ENCODE measurements at places on chromosomes 1 and 21. TPM values are rescaled to one million over a fixed set of nuclear protein-coding genes. Genes with fewer than 3 reads are reported as not detected.

The CDA gene
- total RNA-seq: 2.9 TPM

The GJB5 gene
- not detected for total RNA-seq

DNA sequence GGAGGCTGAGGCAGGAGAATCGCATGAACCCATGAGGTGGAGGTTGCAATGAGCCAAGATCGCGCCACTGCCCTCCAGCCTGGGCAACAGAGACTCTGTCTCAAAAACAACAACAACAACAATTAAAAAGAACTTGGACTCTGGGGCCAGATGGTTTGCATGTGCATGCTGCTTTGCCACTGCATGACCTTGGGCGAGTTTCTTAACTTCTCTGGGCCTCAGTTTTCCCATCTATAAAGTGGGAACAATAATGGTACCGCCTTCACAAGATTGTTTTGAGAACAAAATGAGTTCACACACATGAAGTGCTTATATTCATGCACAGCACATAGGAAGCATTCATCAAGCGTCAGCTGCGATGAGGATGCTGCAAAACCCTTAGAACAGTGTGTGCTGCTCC is 74.6 kb downstream of the MAN1C1 start:
- no peak overlapping the region for H3K27ac ChIP-seq
- peaks cover 9% of the 10 kb centered on the region for H3K4me1 ChIP-seq
- no peak overlapping the region for H3K4me3 ChIP-seq
- H3K36me3 ChIP-seq: no peaks in the 10 kb centered on the region

DNA sequence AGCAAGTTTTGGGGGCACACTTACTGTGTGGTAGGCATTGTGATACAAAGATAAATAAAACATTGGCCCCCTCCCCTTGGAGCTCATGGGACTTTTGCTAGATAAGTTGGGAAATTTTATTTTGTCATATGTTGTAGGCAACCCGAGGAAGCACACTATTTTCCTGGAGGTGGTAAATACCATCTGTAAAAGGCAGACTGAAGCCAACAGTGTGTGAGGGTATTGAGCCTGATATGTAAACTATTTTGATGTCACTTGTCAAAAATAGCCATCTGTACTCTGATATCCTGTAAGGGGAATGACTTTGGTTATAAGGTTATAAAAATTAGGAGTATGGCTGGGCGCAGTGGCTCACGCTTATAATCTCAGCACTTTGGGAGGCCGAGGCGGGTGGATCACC is 30.6 kb downstream of the VANGL2 start:
- H3K27me3 ChIP-seq: no peaks in the 10 kb centered on the region
- no peak for DNase-seq
- no peak overlapping the region for H3K4me3 ChIP-seq
- no peak overlapping the region for H3K27ac ChIP-seq
- no peaks in the 10 kb centered on the region for H3K4me1 ChIP-seq
- no peaks in the 10 kb centered on the region for H3K36me3 ChIP-seq

DNA sequence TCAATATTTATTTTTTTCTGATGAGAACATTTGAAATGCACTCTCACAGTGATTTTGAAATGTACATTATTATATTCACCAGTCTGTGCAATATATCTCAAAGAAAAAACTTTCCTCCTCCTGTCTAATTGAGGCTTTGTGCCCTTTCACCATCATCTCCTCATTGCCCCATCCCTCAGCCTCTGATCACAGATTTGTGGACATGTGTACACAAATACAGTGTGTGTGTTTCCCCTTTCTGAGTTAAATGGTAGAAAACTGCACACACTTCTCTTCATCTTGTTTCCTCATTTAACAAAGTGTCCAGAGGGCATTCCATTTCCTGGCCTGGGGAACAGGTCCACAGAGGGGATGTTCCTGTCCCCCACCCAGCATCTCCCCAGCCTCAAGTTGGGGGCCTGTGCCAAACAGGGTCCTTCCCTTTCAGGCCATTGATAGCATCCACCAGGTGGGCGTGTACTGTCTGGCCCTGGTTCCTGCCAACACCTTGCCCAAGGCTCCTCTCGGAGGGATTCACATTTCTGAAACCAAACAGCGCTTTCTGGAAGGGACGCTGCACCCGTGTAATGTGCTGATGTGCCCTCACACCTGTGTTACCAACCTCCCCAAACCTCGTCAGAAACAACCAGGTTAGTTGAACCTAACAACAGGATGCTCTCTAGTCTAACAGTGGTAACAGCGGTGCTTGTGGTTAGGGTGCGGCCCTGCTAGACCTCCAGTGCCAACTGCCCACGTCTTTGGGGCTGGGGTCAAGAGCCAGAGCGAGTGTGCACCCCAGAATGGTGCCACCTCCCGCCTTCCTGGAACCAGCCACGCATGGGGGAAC is 54.6 kb downstream of the S100B start:
- H3K27ac ChIP-seq: no peak overlapping the region
- H3K4me1 ChIP-seq: no peaks in the 10 kb centered on the region
- H3K36me3 ChIP-seq: no peaks in the 10 kb centered on the region
- no peaks in the 10 kb centered on the region for H3K27me3 ChIP-seq
- H3K4me3 ChIP-seq: no peak overlapping the region

GRCh38 chr1:117821382-117821755 is 108.1 kb downstream of the GDAP2 start:
- no peaks in the 10 kb centered on the region for H3K4me1 ChIP-seq
- DNase-seq: no peak
- no peak overlapping the region for H3K4me3 ChIP-seq
- peak overlapping the region; percentile 28 for H3K27ac ChIP-seq
- H3K36me3 ChIP-seq: no peaks in the 10 kb centered on the region
- H3K27me3 ChIP-seq: no peaks in the 10 kb centered on the region

Measured in uterus (tissue), 4 donors.